ENCODE measurements at places on chromosomes 1 and 21.

GRCh38 chr1:201366696-201367095 is 10.8 kb downstream of the TNNT2 start:
- no peak for DNase-seq

DNA sequence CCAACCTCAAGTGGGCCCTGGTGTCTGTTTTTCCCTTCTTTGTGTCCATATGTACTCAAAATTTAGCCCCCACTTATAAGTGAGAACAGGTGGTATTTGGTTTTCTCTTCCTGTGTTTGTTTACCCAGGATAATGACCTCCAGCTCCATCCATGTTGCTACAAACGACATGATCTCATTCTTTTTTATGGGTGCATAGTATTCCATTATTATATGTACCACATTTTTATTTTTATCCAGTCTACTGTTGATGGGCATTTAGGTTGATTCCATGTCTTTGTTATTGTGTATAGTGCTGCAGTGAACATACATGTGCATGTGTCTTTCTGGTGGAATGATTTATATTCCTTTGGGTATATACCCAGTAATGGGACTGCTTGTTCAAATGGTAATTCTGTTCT is 27.6 kb downstream of the FCRL3 start:
- DNase-seq, result no peak

DNA sequence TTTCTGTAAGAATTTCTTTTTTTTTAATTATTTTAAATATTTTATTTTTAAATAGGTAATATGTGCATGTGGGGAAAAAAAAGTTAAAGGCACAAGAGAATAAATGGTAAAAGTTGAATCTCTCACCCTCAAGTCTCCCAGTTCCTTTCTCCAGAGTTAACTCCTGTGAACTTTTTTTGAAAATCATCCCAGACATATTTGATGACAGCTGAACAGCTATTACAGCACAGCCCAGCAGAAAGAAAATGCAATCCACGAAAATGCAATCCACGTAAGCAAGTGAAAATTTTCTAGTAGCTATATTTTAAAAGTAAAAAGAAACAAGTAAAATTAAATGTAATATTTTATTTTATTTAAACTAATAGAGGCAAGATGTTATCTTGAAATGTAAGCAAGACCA is 310.0 kb upstream of the RUNX1 start:
- DNase-seq, result no peak

GRCh38 chr1:83508485-83509151 is 490.3 kb downstream of the TTLL7 start:
- DNase-seq, result no peak

DNA sequence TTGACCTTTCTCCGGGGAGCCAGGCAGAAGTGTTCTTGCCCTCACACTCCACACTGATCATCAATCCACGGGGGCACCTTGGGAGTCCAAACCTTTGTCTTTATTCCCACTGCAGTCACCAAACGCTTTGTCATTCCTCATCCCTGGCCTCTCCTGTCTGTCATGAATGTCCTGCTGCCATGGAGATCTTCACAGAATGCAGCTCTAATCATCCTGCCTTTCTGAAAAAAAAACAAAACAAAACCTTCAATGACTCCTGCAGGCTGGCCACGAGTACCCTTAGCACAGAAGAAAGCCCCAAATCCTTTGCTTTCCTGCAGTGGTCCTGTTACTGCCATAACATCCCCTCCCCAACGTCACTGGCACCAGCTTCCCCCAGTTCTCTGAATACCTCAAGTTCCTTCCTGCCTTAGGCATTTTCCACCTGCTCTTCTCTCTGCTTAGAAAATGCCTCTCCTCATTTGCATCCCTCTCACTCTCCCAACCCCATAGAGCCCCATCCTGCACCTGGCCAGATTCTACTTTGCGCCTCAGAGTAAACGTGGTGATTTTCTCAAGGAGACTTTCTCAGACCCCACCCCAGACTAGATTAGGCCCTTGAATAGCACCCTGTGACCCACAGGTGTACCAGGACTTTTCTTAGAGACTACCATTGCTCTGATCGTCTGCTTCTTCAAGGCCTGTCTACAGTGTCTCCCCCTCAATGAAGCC is 131.2 kb downstream of the AK5 start:
- DNase-seq, result no peak

GRCh38 chr21:28751176-28751575 is 241.5 kb downstream of the LTN1 start:
- DNase-seq, result peak; percentile 78

DNA sequence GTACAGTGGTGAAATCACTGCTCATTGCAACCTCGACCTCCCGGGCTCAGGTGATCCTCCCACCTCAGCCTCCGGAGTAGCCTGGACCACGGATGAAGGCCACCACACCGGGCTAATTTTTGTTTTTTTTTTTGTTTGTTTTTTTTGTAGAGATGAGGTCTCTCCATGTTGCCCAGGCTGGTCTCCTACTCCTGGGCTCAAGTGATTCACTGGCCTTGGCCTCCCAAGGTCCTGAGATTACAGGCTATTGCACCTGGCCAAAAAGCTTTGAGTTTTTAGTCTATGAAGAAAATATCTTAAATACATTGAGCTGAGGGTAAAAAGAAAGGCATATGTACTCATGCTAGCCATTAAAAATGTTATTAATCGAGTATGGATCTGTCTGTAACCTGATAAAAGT is 3.6 kb downstream of the TMEM50A start:
- DNase-seq, result no peak

DNA sequence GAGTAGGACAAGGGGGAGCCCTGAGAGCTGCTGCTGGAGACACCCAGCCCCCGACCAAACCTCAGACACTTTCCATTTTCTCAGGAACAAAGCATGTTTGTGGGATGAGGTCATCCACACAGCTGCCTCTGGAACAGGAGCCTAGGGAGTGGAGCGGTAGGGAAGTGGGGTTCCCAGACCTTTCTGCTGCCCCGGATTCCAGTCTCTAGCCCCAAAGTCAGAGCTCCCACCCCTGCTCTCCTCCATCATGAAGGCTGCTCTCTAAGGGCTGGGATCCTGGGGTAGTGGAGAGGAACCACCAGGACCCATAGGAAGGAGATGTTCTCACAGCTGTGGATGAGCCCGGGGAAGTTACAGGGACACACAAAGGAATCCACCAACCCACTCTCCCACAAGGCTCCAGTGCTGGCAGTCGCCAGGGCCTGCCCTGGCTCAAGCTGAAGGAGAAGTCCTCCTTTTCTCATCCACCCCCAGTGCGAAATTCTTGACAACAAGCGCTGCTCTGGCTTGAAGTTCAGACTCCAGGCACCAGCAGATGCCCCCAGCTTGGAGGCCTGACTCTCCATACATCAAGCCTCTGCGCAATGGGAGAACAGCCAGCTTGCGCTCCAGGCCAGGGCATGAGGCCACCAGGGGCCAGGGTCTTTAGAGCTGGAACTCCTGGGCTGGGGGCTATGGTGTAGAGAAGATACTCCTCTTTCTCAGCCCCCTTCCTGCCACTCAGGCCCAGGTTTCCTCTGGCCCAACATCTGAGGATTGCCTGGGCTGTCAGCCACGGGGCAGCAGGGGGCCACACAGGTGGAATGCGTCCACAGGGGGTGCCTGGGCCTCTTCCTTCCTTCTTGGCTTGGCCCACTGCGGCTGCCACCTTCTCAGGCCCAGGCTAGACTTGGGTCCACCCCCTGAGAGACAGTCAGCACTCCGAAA is 4.5 kb downstream of the FHL3 start:
- peak; percentile 45 for DNase-seq

DNA sequence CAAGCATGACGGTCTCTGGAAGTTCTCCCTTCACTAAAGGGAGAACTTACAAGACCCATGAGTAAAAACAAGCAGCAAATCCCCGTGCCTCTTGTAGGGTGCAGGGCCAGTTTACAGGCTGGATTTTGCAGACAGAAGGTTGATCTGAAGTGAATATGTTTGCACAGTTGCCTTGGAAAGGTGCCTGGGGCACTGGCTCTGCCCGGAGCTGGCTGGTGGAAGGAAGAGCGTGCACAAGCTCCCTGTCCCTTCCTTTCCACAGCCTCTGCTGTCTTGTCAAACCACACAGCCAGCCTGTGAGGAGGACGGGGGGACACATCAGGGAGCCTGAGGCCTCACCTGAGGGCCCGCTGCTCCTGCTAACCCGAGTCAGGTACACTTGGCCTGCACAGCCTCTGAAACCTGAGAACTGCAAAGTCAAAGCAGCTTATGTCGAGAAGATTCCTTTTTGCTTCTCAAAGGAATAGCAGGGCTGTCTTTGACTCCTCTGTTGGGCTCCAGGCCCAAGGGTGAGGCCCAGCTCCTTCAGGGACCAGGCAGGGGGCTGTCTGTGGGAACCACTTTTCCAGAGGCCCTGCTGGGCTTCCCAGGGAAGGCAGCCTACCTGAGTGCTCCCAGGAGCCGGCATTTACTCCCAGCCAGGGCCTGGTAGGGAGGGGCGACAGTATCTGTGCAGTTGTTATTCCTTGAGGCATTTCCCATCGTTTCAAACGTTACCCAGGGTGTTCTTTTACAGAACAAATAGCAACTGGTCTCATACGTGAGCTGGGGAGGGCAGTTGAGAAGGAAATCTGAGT is 251.5 kb downstream of the SIPA1L2 start:
- DNase-seq, result no peak

GRCh38 chr1:183719289-183719688 is 66.2 kb upstream of the APOBEC4 start:
- DNase-seq, result no peak

DNA sequence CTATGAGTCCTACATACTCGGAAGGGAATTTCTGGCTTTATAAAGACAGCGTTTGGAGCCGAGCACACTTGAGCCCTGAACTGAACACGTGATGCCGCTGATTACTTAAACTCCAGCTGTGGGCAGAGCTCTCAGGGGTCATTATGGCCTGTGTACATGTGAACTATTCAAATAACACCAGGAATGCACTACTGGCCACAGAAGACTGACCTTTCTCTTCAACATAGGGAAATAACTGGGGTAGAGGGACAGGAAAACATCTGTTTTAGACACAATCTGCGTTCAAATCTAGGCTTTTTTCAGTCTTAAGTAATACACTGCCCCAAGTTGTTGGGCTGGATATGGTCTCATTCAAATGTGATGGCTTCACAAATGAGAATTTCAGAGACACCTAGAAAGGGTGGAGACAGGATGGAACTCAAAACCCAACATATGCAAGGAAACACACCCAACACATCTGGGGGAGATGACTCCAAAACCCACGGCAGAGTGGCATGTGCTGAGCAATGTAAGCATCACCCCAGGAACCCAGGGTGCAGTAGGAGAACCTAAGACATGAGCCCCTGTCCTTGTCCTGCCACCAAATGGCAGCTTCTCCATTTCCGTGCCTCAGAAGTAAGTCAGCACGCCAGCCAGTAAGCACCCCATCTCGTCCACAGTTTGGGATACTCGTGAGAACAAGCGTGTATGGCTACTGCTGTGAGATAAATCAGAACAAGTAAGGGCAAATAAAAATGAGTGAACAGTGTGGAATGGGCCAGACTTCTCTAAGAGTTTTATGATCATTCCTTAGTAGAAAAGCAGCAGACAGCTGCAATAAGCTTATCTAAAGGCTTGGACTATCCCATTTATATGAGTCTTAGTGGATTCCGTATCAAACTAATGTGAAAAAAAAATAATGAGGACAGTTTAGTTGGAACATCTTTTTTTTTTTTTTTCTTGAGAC is 24.9 kb downstream of the NID1 start:
- no peak for DNase-seq

GRCh38 chr1:240314845-240315801 is 223.4 kb downstream of the FMN2 start:
- no peak for DNase-seq

DNA sequence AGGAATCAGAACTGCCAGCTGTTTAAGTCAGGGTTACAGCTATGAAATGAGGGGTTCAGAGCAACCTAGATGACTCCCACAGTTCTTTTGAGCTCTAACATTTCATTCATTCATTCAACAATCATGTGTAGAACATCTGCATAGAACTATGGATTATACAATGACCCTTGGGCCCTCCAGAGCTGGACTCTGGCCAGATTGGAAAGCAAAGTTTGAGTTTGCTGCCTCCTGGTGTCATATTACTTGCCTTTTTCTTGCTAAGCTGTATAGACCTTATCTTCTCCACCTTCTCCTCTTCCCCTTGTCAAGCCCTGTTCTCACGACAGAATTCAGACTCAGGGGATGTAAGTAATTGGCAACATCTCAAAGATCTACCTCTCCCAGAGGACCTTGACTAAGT is 4.0 kb downstream of the CASQ2 start:
- DNase-seq, result peak; percentile 27

- no peak for DNase-seq
These were observed 471 bp upstream of the MTF2 start for GRCh38 chr1:93078638-93078985.

GRCh38 chr1:33762109-33762830 is 101.6 kb upstream of the HMGB4 start:
- no peak for DNase-seq

GRCh38 chr1:77399250-77400086 is 117.6 kb downstream of the AK5 start:
- DNase-seq, result no peak

DNA sequence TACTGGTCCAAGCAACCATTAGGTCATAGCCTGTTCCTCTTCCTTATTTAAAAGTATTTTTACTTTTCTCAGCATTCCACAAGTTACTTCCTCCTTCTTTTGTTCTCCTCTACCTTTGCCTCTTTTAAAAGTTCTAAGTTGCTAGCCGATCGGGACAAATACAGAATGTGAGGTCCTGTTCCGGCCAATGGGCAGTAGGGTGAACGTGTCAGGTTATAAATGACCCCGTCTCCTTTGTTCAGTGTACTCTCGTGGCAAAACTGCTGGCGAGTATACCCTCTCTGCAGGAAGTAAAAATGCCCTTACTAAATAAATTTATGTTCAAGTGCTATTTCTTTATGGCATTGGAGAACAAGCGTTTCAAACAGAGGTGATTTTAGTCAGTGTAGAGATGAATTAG is 2.5 kb downstream of the ADCY10 start:
- no peak for DNase-seq

DNA sequence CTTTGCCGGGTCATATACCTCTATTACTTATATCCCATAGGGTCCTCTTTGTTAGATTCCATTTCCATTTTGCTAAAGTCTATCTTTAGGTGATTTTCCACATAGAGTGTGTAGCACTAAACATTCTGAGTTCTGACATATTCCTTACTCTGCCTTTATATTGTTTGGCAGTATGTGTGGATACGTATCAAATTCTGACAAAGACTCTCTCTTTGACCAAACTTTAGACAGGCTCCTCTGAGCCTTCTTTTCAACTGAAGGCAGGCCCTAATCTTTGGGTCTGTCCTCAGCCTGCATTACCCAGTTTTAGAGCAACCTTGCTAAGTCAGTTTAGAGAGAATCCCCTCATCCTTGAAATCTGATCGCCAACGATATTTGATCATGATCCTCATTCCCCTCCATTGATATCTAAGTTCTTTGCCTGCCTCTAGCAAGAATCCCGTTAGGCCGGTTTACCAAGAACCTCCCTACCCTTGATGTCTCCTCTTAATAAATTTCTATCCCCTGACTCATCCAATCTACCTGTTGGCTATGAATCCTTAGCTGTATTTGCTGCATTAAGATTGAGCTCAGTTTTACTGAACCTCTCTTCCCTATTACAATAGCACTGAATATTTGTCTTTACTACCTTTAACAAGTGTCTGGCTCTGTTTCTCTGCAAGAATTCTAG is 10.4 kb upstream of the PPT1 start:
- DNase-seq, result no peak

DNA sequence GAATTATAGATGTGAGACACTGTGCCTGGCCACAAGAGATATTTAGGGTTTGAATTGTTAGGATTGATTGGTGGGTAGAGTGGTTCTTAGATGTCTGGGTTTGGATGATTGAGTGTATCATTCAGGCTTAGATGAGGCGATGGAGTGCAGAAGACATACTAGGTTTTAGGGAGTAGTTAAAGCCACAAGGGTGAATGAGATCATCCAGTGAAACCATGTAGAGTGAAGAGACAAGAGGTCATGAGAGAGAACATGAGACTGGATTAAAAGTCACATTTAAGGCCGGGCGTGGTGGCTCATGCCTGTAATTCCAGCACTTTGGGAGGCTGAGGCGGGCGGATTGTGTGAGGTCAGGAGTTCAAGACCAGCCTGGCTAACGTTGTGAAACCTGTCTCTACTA is 37.2 kb downstream of the ZFYVE9 start:
- no peak for DNase-seq

All from NCI-H226 (cell line).